ENCODE measurements at places on chromosomes 4 and X.

- DNase-seq = no peak
Measured at GRCh38 chr4:55051532-55051931, 73.9 kb downstream of the KDR start.

GRCh38 chrX:49995795-49996455 lies 73.5 kb downstream of the CLCN5 start:
- no peak for DNase-seq

DNA sequence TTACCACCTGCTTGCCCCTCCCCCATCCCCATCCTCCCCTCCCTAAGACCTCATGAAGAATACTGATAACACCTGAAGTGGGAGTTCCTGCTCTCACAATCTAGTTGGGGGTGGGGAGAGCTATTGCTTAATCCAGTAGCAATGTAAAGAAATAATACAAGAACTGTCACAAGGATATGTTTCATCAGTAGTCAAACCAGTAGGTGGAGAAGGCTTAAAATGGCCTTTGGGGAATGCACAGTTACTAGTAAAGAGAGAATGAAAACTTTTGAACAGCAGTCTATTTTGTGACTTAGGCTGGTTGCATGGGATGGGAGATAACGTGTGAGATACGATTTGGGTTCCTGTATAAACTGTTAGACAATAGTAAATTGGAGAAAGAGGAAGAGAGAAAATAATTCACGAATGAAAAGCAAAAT lies 6.0 kb downstream of the GALNT7 start:
- DNase-seq = no peak

- DNase-seq = peak; percentile 38
Measured at GRCh38 chrX:37060999-37061398, 52.8 kb downstream of the FAM47C start.

- no peak for DNase-seq
Measured at GRCh38 chr4:24677909-24678308, 93.6 kb upstream of the DHX15 start.

GRCh38 chrX:29477878-29478277 lies 737.5 kb upstream of the MAGEB2 start:
- DNase-seq = no peak

DNA sequence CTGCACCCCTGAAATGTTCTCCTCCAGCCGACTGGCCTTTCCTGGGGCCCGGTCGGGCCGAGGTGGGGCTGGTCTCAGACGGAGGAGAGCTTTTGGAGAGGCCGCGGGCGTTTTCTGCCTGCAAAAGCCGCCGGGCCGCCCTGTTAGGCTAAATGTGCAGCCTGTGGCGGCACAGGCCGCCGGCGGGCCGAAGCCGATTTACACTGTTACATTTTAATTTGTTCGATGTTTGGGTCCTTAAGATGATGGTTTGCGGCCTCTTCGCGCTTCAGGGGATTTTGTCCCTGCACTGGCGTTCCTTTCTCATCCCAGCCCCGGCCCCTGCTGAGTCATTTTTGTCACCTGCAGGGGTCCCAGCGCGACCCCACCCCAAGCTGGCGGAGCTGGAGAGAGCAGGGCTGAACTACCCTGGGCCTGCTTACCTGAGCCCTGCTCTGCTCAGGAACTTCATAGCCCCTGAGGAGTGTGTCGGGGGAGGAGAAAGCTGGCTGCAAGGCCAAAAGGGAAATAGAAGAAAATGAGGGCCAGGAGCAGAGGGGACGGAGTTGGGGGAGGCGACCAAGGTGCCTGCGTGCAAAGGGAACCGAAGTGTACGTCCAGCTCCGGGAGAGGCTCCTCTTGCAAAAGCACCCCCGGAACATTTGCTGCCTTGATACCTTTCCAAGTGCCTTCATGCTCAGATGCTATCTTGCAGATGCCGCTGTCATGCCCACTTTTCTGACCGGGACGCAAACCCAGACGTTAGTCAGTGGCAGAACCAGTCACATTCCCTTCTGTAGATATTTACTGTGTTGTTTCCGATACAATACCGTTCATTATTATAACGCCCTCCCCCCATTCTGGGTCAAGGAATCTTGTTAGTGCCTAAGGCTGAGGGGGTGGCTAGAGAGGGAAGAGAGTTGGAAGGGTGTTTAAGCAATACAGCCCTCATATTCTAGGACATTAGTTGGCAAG lies 977 bp upstream of the RBBP7 start:
- peak; percentile 5 for DNase-seq

- DNase-seq = no peak
Measured at GRCh38 chr4:95508421-95508820, 40.4 kb downstream of the UNC5C start.

GRCh38 chr4:182245041-182245440 lies 1.8 kb downstream of the TENM3 start:
- no peak for DNase-seq

DNA sequence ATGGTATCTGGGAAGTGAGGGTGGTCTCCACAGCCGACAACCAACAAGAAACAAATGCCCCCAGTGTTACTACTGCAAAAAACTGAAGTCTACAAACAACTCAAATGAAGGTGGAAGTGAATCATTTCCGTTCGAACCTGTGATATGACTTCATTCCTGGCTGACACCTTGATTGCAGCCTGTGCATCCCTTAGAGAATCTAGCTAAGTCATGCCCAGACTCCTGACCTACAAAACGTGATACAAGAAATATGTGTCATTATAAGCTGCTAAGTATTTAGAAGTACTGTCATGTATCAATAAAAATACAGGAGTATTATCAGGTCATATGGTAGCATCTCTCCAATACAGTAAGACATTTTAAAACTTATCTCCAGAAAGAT lies 959.7 kb upstream of the LCORL start:
- DNase-seq = no peak

DNA sequence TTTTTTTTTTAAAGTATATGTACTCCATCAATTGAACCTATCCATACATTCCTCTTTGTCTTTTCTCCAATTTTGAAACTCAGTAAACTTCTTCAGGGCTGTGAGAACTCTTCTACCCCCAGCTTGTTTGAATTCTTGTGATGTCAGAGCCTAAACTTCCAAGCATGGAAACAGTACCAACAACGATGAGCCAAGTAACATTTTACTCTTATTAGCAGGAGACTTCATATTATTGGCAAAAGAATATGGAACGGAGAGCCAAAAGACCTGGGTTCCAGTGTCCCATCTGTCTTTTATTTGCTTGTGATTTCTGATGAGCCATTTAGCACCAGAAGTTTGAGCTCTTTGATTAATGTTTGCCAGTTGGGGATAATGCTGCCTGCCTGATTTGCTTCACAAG lies 5.3 kb downstream of the DIAPH2 start:
- DNase-seq = no peak

DNA sequence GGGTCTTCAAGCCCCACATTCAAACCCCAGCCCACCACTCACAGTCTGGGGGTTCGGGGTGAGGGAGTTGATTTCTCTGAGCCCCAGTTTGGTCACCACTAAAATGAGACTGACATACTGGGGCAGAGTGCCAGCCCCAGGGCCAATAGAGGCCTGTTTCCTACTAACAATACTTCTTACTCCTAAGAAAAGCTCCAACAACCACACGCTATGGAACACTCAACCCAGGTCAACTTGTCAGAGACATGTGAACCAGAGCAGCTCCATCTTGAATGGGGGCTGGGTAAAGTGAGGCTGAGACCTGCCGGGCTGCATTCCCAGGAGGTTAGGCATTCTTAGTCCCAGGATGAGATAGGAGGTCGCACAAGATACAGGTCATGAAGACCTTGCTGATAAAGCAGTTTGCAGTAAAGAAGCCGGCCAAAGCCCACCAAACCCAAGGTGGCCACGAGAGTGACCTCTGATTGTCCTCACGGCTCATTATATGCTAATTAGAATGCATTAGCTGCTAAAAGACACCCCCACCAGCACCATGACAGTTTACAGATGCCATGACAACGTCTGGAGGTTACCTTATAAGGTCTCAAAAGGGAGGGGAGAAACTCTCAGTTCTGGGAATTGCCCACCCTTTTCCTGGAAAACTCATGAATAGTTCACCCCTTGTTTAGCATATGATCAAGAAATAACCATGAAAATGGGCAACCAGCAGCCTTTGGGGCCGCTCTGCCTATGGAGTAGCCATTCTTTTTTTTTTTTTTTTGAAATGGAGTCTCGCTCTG lies 26.6 kb upstream of the HTRA3 start:
- no peak for DNase-seq

- no peak for DNase-seq
Measured at GRCh38 chr4:80125252-80126177, 52.5 kb upstream of the ANTXR2 start.

DNA sequence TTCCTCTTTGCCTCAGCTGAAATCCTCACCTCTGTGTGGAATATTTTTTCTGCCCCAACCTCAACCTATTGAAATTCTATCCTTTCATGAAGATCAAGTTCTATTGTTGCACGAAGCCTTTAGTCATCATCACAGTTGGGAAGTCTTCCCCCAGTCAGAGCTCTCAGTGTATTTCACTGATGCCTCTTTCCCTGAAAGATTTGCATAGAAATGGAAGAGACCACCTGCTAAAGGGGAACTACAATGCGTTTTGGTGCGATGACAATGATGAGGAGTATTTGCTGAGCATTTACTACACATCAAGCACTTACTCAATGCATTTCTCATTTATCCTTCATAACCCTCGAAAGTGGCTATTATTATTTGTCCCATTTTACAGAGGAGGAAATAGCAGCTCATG lies 151.2 kb upstream of the KLF3 start:
- DNase-seq = no peak

Data from neuronal stem cell (in vitro differentiated cells).